H7 (cell line): ENCODE measurements at places on chromosomes 1 and 21. TPM values are rescaled to one million over a fixed set of nuclear protein-coding genes. Genes with fewer than 3 reads are reported as not detected.

- DNase-seq, result peak; percentile 95
These were observed 7.6 kb downstream of the EFNA3 start for GRCh38 chr1:155086128-155086741.

DNA sequence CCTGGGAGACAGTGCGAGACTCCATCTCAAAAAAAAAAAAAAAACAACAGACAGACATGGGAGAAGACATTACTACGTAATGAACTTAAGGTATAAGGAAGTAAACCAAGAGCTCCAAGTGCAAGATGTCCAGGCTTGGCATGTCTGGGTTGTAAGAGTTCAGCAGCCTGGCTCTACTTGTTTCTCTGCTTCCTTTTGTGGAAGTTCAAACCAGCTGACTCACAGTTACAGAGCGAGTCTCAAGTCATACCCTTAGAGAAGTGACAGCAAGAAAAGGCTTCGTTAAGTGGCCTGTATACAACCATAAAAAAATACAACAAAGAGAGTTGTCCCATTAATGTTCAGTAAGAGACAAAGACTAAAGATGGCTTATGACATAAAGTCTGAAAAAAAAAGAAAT is 1.3 kb downstream of the RIT1 start:
- no peak for DNase-seq

DNA sequence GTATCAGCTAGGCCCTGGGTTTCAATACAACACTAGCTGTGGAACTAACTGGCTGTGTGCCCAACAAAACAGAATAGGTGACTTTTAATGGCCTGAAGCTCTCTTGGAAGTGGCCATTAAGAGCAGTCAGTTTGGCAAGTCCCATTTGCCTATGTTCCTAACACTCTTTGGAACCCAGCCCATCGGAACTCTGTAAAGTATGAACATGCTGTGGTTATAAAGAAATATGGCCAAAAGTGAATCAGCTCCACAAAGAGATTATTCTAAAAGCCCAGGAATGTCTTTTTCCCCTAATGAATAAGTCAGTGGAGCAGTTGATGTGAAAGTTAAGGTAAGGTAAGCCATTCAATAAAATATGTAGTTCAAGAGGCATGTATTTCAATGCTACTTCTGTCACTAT is 223.7 kb upstream of the ADAMTS5 start:
- DNase-seq, result no peak

Gene SPRR2F
- total RNA-seq, result not detected in 2 replicates

GRCh38 chr21:28310171-28310685 is 682.4 kb downstream of the LTN1 start:
- DNase-seq, result no peak

DNA sequence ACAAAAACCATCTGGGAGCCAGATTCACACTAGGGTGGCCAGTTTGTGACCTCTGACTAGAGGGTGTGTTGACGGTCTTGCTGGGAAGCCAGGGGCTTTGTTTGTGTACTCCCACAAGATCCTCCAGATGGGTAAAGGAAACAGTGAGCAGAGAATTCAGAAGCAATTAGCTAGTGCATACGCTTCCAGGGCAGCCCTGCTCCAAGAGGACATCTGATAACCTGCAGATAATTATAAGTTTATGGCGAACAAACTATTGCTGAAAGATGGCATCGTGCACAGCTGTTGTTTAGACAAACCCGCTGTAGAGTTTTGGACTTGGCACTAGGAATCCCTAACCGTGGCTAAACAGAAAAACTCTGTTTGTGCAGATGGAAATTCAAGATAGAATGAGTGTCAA is 326.4 kb downstream of the TGFB2 start:
- no peak for DNase-seq

GRCh38 chr1:64492424-64492823 is 22.5 kb downstream of the CACHD1 start:
- no peak for DNase-seq

DNA sequence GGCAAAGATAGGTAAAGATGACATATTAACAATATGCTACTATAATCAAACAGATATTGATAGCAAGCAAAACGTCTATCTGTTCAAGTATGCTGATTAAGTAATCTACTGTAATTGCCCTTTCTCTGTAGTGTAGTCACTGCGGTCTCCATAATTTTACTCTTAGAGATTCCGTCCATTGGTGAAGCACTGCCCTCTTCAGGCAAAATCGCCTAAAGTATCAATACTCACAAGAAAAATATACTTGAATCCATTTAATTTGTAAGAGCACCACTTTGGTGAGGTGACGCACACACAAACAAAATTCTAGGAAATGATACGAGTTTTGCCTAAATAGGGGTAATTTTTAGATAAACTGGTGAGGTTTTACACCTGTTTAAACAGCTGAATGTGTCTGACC is 434.6 kb upstream of the CHRM3 start:
- DNase-seq, result peak; percentile 33

DNA sequence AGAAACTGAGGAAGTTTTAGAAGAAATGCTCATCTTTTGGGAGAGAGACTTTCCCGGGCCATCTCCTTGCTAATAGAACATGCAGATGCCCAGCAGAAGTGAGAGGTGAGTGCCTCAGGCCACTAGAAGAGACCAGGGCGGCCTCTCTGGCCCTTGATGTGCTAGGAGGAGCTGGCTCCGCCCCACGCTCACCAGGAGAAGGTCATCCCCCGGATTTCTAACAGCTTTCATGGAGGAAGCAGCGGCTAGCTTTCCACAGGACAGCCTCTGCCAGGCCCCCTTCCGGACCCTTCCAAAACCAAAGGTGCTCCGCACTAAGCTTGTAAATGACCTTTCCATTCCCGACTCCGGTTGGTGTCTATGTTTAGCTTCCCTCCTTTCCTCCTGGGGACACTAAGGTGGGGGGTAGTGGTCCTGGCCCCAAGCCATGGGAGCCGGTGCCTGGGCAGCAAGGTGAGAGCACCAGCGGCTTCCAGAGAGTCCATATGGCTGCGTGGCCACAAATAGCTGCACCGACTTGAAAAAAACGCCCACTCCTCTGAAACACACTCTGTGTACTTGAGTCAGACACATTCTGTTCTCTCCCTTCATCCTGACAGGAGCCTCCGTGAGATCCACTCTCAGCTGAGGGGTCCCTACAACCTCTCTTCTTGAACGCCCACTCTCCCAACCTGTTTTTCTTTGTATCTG is 249.9 kb downstream of the TNR start:
- DNase-seq, result peak; percentile 53

- peak; percentile 35 for DNase-seq
These were observed 178.9 kb downstream of the MIS18A start for GRCh38 chr21:32099812-32100416.

DNA sequence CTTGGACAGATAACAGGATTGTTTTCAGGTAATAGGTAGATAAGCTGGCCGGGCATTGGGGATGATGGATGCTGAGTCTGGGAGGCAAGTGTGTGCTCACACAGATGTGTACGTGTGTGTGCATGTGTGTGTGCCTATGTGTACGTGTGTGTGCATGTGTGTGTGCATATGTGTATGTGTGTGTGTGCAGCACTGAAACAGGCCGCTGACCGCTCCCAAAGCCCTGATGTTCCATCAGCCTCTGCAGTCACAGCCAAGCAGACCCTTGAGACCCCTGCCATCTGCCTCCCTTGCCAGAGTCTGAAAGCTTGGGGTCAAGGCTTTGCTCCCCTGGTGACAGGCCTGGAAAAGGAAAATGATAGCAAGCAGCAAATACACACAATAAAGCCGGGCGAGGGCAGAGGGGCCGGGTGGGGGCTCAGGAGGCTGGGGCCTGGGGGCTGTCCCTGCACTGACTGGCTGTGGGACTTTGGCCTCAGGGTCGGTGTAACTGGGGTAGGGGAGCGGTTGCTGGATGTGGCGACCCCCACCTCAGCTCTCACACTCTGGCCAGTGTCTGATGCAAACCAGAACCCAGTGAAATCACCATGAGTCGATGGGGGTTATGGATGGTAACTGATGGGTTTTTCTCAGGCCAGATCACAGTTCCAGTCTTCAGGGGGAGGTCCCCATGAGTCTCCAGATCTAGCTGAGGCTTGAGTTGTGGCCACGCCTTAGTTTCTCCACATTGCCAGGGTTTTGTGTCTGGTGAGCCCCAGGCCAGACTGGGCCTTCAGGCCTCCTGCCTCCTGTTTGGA is 9.2 kb upstream of the TNFRSF8 start:
- no peak for DNase-seq

- DNase-seq, result no peak
These were observed 8.7 kb upstream of the C2CD2 start for GRCh38 chr21:41962425-41962966.

DNA sequence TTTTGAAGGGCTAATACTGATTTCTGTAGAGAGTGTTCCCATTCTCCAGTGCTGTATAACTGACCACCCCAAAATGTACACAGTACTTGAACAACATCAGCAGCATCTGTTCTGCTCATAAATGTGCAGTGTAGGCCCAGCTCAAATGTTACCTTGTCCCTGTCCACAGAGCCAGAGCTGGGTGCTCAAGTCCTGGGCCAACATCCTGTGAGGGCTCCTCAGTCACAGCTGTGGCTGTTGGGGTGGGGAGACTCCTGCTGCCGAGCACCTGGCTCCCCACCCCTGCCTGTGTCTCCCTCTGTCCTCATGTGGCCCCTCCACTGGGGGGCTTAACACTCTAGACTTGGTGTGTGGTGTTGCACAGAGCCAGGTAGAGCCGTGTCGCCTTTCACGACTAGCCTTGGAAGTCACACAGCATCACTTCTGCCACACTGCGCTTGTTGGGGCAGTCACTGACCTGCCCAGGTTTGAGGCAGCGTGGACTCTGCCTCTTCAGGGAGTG is 30.5 kb downstream of the DIP2A start:
- DNase-seq, result no peak

DNA sequence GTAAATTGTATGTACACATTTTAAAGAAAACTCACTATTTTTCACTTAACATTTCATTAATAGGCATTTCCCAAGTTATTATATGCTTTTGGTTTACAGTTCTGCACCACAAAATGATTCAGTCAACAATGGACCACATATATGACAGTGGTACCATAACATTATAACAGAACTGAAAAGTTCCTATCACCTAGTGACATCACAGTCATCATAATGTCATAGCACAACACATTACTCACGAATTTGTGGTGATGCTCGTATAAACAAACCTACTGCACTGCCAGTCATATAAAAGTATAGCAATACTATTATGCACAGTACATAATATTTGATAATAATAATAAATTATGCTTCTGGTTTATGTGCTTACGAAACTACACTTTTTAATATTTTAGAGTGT is 30.9 kb downstream of the DNAI4 start:
- no peak for DNase-seq

DNA sequence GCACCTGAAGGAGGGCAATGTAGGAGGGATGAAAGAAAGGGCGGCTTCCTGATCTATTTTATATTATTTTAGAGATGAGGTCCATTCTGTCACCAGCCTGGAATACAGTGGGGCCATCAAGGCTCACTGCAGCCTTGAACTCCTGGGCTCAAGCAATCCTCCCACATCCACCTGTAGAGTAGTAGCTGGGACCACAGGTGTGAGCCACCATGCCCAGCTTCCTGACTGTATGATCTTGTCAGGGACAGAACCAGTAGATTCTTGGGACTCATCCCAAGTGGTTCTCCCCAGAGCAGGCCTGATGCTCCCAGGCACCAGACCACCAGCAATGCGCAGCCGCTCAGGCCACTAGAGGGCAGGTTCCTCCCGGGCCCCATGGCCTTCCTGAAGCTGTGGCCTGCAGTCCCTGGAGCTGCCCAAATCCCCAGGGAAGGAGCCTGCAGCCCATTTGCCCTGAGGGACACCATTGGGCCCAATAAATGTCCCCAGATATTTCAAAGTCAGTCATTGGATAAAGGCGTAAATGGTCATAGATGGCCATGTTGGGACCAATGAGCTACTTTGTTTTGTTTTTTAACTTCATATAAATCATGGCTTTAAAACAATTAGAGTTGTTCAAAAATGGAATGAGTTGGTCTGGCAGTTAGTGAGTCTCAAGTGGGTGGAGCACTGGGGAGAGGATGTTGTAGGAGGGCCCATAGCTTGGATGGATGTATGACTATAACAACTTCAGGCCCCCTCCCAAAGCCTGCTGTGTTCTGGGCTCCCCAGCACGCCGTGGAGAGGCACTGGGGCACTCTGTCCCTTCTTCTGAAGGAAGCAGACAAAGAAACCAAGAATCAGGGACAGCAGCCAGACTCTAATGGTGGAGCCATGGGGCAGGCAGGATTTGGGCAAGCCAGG is 44.7 kb upstream of the GOLT1A start:
- peak; percentile 95 for DNase-seq

DNA sequence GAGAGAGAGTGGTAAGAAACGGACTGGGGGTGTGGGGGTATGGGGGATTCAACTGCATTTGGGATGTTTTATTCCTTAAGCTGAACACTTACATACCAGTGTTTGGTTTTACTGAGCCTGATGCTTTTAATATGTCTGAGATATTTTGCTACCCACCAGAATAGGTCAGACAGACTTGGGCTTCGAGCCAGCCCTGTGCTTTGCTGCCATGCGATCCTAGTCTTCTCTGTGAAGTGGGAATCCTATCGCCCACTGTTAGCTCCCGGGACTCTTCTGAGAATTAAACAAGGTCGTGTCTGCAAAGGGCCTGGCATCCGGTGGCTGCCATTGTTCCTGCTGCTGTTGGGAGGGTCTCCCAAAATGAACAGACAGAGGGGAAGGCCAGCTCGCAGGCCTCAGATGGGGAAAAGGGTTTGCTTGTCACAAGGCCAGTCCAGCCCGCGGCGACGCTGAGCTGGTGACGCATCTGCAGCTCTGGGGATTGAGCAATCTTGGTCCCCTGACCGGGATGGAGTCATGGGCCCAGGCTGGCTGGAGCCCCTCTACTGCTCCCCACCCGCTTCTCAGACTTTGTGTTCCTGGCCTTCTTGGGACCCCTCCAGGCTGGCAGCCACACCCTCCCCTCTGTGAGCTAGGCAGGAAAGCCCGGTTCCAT is 26.9 kb upstream of the ECE1 start:
- DNase-seq, result peak; percentile 24

Gene PRR9
- not detected in 2 replicates for total RNA-seq

- peak; percentile 42 for DNase-seq
These were observed 556 bp downstream of the WDR77 start for GRCh38 chr1:111448482-111448917.

Gene TMEM61
- total RNA-seq, result 1.0 and 1.8 TPM in 2 replicates

- DNase-seq, result peak; percentile 10
These were observed 27.2 kb upstream of the TSPEAR start for GRCh38 chr21:44738621-44739020.

- no peak for DNase-seq
These were observed 280.1 kb upstream of the ST6GALNAC5 start for GRCh38 chr1:76587212-76587611.

- DNase-seq, result no peak
These were observed 82.9 kb downstream of the HLX start for GRCh38 chr1:220962031-220962751.

GRCh38 chr1:31926252-31926651 is 11.9 kb downstream of the PTP4A2 start:
- DNase-seq, result no peak

DNA sequence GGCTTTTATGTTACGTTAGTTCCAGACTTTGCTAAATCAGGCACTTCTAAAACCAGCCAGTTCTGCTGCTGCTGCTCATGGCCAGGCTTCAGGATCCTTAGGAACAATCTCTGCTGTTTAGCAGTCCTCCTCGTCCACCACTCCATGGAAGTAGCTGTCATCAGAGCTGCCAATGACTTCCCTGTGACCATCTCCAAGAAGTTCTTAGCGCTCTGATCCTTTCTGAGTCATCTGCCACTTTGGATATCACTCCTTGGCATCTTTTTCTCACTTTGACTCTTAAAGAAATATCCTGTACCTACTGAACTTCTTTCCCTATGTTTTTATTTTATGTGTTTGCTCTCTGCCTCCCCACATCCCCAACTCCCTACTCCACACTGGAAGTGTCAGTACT is 14.7 kb upstream of the IRF2BP2 start:
- no peak for DNase-seq
